ENCODE measurements at places on chromosomes 3 and 15. TPM values are rescaled to one million over a fixed set of nuclear protein-coding genes. Genes with fewer than 3 reads are reported as not detected.

The C3orf85 gene
- total RNA-seq = not detected

- no peaks in the 10 kb centered on the region for H3K27me3 ChIP-seq
- peaks cover 3% of the 10 kb centered on the region for H3K4me1 ChIP-seq
- no peak for DNase-seq
- no peak overlapping the region for H3K27ac ChIP-seq
Measured at GRCh38 chr3:42098171-42098570, 7.0 kb downstream of the TRAK1 start.

DNA sequence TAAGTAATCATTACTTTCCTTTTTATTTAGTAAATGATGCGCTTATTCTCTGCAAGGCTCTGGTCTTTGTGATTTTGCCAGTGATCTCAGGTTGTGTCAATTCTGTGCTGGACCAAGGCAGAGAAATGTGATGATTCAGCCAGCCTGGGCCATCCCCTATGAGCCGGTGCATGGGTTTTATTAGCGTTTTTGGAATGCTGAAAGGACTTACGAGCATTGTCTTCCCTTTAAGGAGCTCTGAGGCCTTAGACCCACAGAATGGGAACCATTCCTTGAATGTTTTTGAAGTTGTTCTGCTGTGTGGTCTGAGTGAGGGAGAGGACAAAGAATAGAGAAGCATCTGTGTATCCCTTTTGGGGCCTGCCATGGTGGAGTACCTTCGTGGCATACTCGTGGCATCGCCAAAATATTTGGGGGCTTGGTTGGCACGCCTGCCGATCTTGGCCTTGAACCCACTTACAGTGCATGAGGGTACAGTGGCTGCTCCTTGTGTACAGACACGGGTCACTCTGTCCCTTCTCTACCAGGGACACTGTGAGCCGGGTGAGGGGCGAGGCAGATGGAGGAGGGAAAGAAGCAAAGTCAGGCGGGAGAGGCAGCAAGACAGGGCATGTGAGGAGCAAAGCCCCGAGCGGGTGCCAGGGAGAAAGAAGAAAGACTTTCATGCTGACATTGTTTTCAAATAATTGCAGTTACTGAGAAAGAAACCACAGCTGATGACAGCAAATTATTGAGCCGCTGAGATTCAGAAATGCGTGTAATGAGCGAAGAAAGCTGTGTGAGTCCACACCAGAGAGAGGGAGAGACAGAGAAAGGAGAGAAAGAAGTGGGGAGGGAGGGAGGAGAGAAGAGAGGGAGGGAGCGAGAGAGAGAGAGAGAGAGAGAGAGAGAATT is 269.4 kb upstream of the RGMA start:
- H3K4me1 ChIP-seq = no peaks in the 10 kb centered on the region
- H3K27ac ChIP-seq = no peak overlapping the region
- H3K36me3 ChIP-seq = no peaks in the 10 kb centered on the region
- H3K4me3 ChIP-seq = no peak overlapping the region
- no peak for DNase-seq

- H3K27me3 ChIP-seq = peaks cover 13% of the 10 kb centered on the region
- no peak overlapping the region for H3K27ac ChIP-seq
- H3K4me1 ChIP-seq = peaks cover 1% of the 10 kb centered on the region
- no peak overlapping the region for H3K4me3 ChIP-seq
Measured at GRCh38 chr15:81376231-81376630, 2.2 kb upstream of the TMC3 start.
